Stimulated activated CD8-positive, alpha-beta memory T cell treated with anti-CD3 and anti-CD28 coated beads, Interleukin-15, amount 100 ng/mL, for 4 hours (primary cell): ENCODE measurements at places on chromosomes 7 and 10.

DNA sequence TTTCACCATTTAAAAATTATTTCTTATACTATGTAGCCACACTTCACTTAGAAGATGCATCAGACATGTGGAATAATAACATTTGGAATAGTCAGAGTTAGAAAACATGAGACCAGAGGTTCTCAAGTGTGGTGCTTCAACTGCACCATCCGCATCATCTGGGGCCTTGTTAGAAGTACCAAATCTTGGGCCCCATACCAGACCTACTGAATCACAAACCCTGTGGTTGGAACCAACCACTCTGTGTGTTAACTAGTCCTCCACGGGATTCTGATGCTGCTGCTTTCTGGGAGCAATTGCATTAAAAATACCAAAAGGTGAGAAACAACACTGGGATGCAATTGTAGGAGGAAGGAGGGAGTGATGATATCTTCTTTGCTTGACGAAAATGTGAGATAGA is 125.2 kb downstream of the GNAT3 start:
- no peak for DNase-seq

DNA sequence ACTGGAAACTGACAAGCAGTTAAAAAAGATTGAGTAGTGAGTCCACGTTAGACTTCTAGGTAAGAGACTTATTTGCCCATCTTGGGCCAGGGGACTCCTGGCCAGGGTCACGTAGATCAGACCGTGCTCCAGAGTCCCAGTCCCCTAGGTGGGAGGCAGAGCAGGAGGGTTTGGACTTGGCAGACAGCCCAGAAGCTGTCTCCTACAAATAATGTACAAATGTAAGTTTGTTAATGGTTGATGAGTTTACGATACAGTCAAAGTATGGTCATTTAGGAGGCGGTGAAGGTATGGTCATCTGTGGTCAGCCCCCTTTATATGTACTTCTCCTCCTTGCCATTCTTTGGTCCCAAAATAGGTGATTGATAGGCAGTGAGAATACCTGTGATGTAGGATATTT is 28.2 kb downstream of the INPP5F start:
- no peak for DNase-seq

- DNase-seq, result no peak
These were observed 14.3 kb downstream of the CYP3A5 start for GRCh38 chr7:99665312-99666012.

DNA sequence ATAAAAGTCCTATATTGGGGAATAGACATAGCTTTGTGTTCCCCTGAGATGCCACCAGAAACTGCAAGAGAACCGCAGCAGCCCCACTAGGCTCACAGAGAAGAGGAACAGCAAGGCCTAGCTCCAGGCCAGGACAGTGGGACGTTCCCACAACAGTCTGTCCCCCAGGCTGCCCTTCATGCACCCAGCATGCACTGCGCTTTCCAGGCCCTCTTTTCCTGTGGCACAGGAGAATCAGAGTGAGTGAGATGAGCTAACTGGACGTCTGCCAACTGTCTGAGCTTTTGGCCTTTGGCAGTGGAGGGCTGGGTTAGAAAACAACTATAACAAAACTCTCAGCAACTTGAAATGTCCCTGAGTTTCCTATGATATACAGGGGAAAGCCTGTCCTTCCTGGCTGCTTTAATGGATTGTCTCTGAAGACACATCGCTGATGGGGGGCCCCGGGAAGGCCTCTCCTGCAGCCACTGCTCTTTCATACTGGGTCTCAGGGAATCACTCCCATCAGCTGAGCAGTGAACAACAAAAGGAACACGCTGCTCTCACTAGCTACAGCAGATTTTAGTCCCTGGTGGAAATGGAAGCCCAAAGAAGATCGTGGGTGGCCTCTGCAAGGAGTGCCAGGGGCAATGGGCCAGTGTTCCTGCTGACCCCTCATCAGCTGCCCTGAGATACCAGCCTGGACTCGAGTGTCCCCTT is 53.5 kb downstream of the PODXL start:
- DNase-seq, result no peak

GRCh38 chr7:107327986-107328569 is 141.8 kb upstream of the GPR22 start:
- DNase-seq, result no peak

GRCh38 chr7:52525772-52526341 is 509.6 kb upstream of the POM121L12 start:
- no peak for DNase-seq

DNA sequence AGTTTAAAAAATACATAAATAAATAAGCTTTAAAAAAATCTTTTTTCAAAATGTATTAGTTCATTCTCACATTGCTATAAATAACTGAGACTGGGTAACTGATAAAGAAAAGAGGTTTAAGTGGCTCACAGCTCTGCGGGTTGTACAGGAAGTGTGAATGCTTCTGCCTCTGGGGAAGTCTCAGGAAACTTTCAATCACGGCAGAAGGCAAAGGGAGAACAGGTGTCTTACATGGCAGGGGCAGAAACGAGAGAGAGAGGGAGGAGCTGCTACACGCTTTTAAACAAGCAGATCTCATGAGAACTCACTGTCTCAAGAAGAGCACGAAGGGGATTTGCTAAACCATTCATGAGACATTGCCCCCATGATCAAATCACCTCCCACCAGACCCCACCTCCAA is 114.6 kb downstream of the DNAJC1 start:
- DNase-seq, result no peak

DNA sequence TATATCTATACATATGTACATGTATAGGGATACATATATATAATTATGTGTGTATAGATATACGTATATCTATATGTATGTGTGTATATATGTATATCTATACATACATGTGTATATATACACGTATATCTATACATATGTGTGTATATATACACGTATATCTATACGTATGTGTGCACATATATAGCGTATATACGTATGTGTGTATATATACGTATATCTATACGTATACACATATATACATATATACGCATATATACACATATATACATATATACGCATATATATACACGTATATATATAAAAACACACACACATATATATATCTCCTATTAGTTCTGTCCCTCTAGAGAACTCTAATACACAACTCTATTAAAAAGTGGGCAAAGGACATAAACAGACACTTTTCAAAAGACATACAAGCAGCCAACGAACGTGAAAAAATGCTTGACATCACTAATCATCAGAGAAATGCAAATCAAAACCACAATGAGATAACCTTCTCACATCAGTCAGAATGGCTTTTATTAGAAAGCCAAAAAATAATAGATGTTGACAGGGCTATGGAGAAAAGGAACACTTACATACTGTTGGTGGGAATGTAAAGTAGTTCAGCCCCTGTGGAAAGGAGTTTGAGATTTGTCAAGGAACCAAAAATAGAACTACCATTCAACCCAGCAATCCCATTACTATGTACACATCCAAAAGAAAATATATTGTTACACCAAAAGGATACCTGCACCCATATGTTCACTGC is 22.0 kb upstream of the TMEM120A start:
- no peak for DNase-seq

- DNase-seq, result no peak
These were observed 34.2 kb upstream of the TCF7L2 start for GRCh38 chr10:112915590-112916572.

DNA sequence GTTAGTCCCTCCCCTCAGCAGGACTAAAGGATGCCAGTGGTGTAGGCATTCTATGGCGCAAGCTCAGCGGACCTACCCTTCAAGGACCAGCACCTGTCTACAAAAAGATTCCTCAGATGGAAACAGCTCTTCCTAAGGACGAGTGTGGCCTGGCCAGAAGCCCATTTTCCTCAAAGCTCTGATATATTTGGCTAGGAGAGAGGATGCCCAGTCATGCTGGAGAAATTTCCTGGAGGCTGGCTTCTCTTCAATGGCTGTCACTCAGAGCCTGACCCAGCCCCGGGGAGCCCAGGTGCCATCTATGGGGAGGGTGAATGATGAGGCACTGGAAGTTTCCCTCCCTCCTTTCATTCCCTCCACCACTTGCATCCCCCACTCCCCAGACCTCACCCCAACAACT is 111.5 kb downstream of the PLXNA4 start:
- no peak for DNase-seq

DNA sequence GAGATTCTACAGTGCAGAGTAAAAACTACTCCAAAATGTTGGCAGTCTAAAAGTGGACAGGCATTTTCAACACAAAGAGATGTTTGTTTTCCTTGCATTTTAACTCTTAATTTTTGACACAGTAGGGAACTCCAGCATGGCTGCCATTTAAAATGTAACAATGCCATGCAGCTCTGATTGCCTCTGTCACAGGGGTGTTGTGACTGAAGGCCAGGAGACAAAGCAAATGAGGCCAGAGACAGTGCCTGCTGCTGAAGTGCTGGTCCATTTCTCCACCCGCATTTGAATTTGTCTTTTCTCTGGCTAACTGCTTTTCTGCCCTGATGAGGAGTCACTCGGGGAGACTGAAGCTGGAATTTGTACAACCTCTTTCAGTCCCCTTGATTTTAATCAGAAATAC is 710.6 kb upstream of the GALNT17 start:
- no peak for DNase-seq

- DNase-seq, result no peak
These were observed 97.9 kb downstream of the NKX6-2 start for GRCh38 chr10:132687893-132688579.

GRCh38 chr10:97154781-97155180 is 31.0 kb downstream of the SLIT1 start:
- DNase-seq, result no peak

DNA sequence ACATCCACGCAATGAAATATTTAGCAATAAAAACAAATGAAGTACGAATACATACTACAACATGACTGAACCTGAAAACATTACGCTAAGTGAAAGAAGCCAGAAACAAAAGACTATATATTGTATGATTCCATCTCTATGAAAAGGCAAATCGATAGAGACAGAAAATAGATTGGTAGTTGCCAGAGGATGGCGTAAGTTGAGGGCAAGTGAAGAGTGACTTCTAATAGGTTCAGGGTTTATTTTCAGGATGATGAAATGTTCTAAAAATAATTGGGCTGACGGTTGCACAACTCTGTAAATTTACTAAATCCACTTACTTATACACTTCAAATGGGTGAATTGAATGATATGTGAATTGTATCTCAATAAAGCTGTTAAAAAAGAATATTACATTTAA is 39.5 kb upstream of the TECTB start:
- no peak for DNase-seq

DNA sequence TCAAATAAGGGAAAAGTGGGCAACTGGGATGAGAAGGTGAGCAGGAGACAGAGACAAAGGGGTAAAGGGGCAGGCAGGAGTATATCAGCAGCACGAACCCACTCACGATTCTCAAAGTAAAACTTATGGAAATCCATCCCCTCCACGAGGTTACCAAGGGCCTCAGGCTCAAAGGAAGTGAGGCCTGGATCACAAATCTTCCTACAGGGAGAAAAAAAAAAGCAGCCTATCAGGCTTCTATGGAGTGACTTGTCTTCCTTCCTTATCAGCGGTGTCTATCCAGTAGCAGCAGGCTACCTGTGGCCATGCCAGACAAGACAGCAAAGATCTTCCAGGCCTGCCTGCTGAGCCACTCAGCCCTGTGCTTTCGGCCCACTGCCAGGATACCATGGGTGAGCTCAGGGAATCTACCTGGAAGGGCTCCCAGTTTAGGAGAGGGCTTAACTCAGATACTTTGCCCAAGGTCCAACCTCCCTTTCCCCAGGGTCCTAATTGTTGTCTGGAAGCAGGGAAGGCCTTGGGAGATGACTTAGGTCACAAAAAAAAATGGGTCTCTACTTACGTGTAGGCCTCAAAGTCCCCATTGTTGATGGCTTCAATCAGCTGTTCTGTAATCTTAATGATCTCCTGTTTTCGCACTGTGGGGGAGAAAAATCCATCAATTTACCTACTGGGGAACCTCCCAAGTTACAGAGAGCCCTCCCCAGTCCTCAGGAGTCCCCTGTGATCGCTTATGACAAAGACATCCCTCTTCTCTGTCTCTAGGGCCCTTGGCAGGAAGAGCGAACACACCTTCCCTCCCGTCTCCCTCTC is 5.7 kb upstream of the NDST2 start:
- DNase-seq, result no peak

DNA sequence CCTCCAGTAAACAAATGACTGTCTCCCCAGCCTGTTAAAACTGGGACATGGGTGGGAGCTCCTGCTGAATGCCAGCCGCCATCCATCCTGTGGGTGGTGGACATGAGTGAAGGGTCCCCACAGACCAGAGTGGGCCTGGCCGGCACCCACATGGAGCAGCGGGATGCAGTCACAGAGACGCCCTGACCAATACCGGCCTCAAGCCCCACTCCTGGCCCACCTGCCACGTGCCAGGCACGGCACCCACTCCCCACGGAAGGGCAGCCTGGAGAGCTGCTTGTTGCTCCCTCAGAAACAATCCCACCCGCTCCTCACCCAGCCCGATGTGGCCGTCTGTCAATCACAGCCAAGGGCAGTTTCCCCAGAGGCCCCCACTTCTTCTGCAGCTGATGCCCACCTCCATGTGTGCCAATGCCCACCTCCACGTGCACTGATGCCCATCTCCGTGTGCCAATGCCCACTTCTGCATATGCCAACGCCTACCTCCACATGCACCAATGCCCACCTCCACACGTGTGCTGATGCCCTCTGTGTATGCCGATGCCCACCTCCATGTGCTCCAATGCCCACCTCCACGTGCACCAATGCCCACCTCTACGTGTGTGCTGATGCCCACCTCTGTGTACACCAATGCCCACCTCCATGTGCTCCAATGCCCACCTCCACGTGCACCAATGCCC is 42.8 kb upstream of the DNAAF5 start:
- no peak for DNase-seq

GRCh38 chr10:6463366-6463765 is 116.7 kb downstream of the PRKCQ start:
- no peak for DNase-seq

- DNase-seq, result no peak
These were observed 33.7 kb downstream of the SCRN1 start for GRCh38 chr7:29955799-29956486.

DNA sequence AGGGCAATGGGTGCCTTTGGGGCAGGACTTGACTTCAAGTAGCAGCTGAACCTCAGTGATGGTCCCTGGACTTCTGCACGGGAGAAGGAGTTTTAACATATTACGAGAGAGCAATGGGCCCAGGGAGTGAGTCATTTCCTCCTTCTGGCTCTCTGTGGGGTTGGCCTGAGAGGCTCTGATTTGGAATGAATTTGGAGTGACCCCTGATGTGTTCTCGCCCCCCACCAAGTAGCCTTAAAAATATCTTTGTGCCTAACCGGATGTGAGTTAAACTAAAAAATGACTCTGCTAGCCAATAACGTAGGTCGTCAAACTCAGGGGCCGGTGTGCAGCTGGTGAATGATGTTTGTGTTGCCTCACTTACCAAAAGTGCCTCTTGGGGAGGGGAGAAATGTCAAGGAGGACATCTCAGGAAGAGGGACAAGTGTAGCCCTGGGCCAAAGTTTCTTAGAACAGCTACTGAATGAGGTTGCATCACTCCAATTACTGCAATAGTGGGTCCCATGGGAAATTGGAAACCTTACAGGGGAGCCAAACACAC is 656.6 kb downstream of the INHBA start:
- DNase-seq, result no peak

GRCh38 chr7:101906291-101907240 is 89.1 kb downstream of the CUX1 start:
- DNase-seq, result no peak

GRCh38 chr10:123766761-123767160 is 100.6 kb downstream of the GPR26 start:
- no peak for DNase-seq
